T-helper 2 cell treated with Interferon-gamma antibody and Interleukin-4, amounts not matched to agents 100 ng/mL and 5 ng/mL, for 36 hours (primary cell): ENCODE measurements at places on chromosomes 1 and 21. TPM values are rescaled to one million over a fixed set of nuclear protein-coding genes. Genes with fewer than 3 reads are reported as not detected.

The MANEAL gene
- 1.9 TPM in 2 replicates for total RNA-seq

The ST6GALNAC5 gene
- total RNA-seq, result not detected in 2 replicates

The MCOLN3 gene
- 3.4 and 4.1 TPM in 2 replicates for total RNA-seq

The EFNA3 gene
- total RNA-seq, result 2.3 and 2.4 TPM in 2 replicates

The LRP8 gene
- 57.9 and 64.8 TPM in 2 replicates for total RNA-seq

The FAM151A gene
- not detected in 2 replicates for total RNA-seq

The C1orf116 gene
- not detected in 2 replicates for total RNA-seq
